ENCODE measurements at places on chromosomes 7 and 10.

DNA sequence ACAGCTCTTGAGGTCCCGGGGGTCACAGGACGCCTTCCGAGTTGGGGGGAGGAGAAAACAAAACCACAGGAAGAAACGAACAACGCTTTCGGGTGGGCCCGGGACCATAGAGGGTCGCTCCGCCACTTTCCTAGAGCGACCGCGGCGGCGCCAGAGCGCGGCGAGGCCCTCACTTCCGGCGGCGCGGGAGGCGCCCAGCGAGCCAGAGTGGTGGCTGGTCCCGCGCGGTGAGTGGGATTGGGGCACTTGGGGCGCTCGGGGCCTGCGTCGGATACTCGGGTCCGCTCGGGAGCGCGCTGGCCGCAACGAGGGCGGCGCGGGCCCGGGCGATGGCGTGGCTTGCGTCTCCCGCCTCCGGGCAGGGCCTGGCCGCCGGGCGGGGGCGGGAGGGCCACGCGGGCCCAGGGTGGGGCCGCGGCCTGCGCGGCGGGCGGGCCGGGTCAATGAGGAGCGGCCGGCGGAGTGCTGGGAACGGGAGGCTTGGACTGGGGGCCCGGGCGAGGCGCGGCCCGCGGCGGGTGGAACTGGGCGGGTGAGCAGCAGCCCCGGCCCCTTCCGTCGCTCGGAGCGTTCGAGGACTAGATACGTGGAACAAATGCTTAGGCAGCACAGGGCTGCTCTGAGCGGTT is at the start of gene ZNF22:
TSS of gene ZNF22 (plus strand) at position 172 of the 629 bp plus-strand sequence. CDS start 2,446 bp downstream, outside the sequence.
- DNase-seq, result peak; percentile 35

GRCh38 chr10:131089150-131089549 is 222.4 kb downstream of the TCERG1L start:
- DNase-seq, result no peak

DNA sequence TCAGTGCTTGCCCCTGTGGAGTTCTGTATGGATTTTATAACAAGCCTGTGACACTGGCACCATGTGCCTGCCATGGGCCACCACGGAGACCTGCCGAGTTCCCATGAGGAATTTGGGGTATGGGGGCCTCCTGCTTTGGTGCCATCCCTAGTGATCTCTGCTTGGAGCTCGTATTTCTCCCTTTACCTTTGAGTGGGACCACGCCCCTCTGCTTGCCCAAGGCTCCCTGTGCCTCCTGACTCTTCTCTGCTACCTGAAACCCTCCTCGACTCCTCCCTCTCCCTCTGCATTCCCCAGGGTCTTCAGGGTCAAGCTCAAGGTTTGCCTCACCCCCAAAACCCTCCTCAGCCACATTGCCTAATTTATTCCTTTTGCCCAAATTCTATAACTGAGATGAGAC is 225.0 kb downstream of the BUB3 start:
- no peak for DNase-seq

DNA sequence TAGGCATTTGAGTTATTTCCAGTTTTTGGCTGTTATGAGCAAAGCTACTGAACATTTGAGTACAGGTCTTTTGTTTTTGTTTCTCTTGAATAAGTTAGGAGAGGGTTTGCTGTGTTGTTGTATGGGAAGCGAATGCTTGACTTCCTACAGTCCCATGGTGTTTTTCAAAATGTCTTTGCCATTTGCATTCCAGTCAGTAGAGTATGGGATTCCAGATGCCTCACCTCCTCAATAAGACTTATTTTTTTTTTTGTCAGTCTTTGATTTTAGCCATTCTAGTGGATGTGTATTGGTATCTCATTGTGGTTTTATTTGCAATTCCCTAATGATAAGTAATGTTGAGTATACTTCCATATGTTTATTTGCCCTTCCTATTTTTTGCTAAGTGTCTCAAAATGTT is 19.4 kb downstream of the CDK13 start:
- no peak for DNase-seq

DNA sequence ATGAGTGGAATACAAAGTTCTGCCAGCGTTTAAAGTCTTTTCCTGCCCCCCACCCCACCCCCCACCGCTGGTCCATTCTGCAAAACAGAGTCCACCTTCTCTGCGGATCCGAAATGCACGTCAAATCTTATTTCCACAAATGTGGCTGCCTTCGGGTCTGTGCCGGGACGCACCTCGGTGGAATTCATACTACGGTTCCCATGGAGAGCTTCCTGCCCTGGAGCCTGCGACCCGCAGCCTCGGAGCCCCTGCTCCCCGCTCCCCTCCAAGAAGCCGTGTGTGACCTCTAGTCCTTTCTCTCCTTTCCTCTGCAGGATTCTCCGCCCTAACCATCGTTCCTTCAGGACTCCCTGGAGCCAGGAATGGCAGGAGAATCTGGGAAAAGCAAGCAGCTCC is 12.5 kb upstream of the CALML5 start:
- no peak for DNase-seq

DNA sequence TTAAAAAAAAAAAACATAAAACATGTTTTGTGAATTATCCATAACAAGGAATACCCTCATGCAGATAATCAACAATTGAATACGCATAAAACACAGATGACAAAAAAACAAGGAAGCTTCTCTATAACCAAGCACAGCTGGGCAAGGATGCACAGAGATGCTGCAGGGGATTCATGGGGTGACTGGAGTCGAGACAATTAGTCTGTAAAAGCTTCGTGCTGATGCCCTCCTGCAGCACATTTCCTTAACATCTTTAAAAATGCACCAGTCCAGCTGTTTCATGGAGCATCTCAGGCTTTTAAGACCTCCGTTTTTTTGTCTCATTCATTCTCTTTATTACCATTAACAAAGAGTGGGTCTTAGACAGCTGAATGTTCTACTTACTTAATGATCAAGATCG is 794.0 kb upstream of the C7orf33 start:
- DNase-seq, result no peak

DNA sequence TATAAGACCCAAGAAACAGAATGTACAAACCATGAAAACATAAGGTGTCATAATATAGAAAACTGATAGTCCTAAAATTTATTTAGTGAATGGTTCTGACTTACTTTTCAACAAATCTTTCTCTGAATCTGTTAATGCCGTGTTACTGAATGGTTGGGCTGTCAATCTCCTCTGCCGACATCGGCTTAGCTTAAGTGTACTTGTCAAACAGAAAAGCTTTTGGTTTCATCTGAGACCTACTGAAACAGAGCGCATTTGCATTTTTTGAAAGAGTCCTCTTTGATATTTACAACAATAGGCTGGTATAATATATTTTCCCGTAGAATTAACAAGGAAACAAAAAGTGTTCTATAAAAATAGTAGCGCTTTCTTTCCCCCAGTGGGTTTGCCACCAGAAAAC is 120.9 kb upstream of the ZNF804B start:
- DNase-seq, result no peak

DNA sequence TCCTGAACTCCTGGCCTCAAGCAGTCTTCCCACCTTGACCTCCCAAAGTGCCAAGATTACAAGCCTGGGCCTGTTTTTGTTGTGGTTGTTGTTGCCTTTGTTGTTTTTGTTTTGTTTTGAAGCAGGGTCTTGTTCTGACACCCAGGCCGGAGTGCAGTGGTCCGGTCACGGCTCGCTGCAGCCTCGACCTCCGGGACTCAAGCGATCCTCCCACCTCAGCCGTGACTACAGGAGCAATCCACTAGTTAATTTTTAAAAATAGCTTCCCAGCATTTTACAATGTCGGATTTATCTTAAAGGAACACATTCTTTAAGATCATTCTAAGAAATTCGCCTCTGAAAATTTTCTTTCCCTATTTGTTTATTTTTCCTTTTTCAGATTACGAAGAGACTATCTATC is 27.7 kb upstream of the AP5Z1 start:
- DNase-seq, result no peak

- no peak for DNase-seq
Observed at GRCh38 chr7:41835976-41836530, 133.2 kb upstream of the INHBA start.

DNA sequence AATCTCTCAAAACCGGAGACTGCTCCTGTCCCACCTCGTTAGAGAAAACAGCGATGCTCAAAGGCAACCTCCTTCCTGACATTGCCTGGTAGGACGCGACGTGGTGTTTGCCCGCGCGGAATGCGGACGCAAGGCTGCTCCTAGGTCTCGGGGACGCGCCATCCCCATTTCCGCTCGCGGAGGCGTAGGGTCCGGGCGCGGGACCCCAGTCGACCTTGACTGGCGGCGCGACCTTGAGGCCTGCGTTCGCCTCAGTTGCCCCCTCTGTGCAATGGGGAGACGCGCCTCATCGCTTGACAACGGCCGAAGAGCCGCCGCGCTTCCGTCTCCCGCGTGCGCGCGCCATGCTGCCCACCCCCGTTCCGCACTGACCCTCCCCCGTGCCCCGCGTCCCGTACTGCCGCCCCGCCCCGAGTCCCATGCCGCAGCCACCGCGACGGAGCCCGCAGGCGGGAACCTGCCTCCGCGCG is 412 bp upstream of the PPIA start:
- no peak for DNase-seq

DNA sequence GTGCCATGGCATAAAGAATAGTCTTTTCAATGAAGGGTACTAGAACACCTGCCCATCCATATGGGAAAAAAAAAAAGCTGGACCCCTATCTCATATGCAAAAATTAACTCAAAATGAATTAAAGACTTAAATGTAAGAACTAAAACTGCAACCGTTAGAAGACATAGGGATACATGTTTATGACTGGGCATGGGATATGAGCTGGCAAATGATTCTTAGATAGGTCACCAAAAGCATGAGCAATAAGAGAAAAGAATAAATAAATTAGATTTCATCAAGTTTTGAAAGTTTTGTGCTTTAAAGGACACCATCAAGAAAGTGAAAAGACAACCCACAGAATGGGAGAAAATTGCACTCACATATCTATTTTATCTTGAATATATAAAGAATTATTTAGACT is 222.0 kb downstream of the ADK start:
- DNase-seq, result no peak

DNA sequence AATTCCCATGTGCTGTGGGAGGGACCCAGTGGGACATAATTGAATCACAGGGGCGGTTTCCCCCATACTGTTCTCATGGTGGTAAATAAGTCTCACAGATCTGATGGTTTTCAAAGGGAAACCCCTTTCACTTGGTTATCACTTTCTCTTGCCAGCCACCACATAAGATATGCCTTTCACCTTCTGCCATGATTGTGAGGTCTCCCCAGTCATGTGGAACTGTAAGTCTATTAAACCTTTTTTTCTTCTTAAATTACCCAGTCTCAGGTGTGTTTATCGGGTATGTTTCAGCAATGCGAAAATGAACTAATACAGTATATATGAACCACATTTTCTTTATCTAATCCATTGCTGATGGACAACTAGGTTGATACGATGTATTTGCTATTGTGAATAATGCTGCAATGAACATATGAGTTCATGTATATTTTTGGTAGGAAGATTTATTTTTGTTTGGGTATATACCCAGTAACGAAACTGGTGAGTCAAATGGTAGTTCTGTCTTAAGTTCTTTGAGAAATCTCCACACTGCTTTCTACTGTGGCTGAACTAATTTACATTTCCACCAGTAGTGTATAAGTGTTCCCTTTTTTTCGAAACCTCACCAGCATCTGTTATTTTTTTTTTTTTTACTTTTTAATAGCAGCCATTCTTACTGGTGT is 70.0 kb upstream of the HGF start:
- no peak for DNase-seq

DNA sequence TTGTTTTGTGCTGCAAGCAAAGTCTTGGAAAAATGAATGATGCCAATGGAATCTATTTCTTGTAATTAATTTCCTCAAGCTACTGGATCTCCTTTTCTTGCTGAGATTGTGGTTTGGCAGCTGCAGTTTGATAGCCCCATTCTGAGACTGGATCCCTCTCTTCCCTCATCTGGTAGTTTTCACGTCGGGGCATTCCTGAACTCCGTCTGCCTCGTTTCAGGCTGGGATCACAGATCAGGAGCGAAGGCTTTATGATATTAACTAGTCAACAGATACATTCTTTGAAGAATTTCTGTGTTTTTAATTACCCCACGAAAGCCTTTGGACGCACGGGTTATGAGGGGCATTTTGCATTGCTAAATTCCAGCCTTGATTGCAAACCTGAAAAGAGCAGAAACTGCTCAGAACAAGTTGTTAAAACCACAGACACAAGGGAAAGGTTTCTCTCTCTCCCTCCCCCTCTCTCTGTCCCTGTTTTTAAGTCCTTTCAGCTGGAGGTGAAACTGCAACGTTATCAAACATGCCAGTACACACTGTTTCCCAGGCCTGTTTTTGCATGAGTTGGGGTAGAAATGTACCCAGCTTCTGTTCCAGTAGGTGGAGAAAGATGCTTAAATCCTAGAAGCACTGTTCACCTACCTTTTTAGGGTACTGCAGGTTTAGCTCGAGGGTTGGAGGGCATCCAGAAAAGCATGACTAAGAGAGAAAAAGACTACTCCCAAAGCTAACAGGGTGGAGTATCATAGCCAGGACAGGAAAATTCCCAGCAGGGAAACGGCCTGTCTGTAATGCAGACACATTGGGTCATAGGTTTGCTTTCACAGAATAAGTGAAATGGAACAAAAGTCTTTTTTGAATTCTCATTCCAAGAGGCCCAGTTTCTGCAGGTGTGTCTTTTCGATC is 124.3 kb downstream of the CUX1 start:
- no peak for DNase-seq

GRCh38 chr7:92754919-92755581 is 81.3 kb downstream of the CDK6 start:
- no peak for DNase-seq

GRCh38 chr10:71496927-71497762 is 100.4 kb downstream of the CDH23 start:
- DNase-seq, result no peak

DNA sequence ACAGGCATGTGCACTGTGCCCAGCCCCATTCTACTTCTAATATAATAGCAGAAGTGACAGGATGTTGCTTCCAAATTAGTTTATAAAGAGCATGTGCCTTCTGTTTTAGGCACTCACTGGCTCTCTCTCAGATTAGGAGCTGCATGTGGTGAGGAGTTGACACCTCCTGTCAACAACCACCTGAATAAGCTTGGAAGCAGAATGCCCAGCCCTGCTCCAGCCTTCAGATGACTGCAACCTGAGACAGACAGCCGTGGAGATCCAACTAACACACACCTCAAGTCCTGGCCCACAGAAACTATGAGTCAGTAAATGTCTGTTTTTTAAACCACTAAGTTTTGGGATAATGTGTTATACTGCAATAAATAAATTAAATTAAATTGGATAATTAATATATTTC is 54.5 kb downstream of the PARD3 start:
- no peak for DNase-seq

DNA sequence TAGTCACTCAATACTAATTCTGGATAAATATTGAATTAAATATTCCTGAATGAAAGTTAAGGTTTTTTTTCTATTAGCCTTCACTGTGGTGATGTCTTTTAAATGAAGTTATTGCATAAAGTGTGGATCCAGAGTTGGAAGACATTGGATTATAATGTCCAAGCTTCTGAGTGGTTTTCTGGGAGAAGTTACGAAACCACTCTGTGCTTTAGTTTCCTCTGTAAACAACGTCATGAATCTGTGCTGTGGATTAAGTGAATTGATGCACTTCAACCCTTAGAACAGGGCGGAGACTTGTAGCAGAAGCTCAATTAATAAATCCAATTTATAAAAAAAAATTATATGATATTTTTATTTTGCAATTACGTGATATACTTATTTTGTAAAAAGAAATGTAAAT is 271.7 kb downstream of the BICC1 start:
- no peak for DNase-seq

GRCh38 chr7:130963339-130963738 is 229.3 kb upstream of the KLF14 start:
- no peak for DNase-seq

- no peak for DNase-seq
Observed at GRCh38 chr7:2102375-2102723, 130.4 kb downstream of the MAD1L1 start.

Data from stimulated activated CD4-positive, alpha-beta T cell treated with anti-CD3 and anti-CD28 coated beads, Interleukin-1b, Interleukin-23, amount 100 ng/mL, for 24 hours (primary cell).